ENCODE measurements at places on chromosomes 4 and X. TPM values are rescaled to one million over a fixed set of nuclear protein-coding genes. Genes with fewer than 3 reads are reported as not detected.

CXCL9 gene
- not detected for total RNA-seq

GRCh38 chr4:80685214-80685613 lies 345.3 kb upstream of the BMP3 start:
- DNase-seq: peak; percentile 55

- DNase-seq: no peak
These were observed 188.1 kb downstream of the QDPR start for GRCh38 chr4:17323554-17324385.

- no peak for DNase-seq
These were observed 32.0 kb downstream of the SPARCL1 start for GRCh38 chr4:87497159-87497558.

CFAP97 gene
- 37.7 TPM for total RNA-seq

GRCh38 chr4:7335344-7336066 lies 99.2 kb downstream of the PSAPL1 start:
- DNase-seq: peak; percentile 10

- DNase-seq: no peak
These were observed 87.1 kb downstream of the SLIT2 start for GRCh38 chr4:20338841-20339240.

HS6ST2 gene
- 3.5 TPM for total RNA-seq

LONRF3 gene
- total RNA-seq: 7.2 TPM

GRCh38 chrX:9337046-9337445 lies 127.8 kb upstream of the TBL1X start:
- DNase-seq: no peak

DNA sequence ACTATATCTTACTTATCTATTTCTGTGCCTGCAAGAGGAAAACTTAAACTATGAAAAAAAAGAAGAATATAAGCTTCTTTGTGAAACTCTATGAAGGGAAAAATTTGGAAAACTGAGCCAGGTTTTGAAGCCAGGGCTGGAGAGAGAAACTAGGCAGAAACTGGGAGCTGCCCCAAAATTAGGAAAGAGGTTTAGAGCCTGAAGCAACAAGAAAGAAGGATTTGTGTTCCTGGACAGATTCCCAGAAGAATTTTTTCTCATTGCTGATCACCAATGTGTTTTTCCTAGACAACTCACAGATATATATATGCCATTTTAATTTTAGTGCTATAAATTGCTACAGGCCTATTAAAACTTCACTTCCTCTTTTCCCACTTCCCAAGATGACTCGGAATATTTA lies 245.0 kb upstream of the GEMIN8 start:
- DNase-seq: no peak

DNA sequence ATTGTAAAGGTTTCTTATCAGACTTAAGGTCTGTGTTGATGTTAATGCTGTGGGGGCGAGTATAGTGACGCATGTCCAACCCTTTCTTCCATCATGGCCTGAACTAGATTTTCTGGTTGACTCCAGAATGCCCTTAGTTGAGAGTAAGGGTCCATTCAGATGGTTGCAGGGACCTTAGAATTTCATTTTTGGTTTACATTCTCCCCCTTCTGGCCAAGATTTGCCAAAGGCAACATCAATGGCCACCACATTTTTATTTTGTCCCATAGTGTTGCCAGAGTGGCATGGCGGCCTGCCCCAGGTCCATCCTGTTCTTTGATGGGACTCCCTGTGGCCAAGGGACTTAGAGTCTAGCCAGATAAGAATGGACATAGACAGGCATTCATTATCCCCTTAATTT lies 368.5 kb downstream of the GPM6A start:
- no peak for DNase-seq

SH3RF1 gene
- total RNA-seq: 10.2 TPM
